ENCODE measurements at places on chromosomes 1 and 21.

- DNase-seq: no peak
Observed at GRCh38 chr1:37851782-37852210, 7.6 kb downstream of the MTF1 start.

DNA sequence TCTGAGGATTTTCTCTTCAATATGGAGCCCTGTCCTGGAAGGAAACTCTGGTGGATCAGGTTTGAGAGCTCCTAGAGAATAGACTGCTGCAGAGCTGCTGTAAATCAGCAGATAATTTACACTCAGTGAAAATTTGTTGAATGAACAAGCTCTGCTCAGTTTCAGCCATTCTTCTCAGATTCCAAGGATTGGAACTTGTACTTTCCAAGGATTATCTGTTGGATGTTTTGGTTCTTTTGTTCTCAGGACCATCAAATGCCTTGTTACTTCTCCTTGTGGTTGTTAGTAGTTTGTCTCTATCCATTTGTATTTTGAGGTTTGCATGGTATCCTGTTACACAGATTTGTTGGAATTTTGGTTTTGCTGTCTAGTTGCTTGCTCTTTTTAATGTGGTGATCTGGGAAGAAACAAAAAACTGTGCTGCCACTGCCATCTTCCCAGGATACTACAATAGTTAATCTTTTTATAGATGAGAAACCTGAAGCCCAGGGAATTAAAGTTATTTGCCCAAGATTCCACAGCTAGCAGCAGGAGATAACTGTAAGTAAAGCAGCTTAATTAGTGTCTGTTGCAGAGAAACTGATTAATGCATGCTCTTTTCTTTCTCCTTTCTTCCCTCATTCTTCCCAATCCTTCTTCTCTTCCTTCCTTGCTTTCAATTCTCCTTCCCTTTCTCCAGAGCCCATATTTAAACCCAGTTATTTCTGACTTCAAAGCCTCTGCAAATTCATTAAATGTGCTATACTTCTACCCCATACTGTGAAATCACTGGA is 21.7 kb upstream of the KIFAP3 start:
- no peak for DNase-seq

- no peak for DNase-seq
Observed at GRCh38 chr1:202987922-202988583, 19.1 kb upstream of the TMEM183A start.

DNA sequence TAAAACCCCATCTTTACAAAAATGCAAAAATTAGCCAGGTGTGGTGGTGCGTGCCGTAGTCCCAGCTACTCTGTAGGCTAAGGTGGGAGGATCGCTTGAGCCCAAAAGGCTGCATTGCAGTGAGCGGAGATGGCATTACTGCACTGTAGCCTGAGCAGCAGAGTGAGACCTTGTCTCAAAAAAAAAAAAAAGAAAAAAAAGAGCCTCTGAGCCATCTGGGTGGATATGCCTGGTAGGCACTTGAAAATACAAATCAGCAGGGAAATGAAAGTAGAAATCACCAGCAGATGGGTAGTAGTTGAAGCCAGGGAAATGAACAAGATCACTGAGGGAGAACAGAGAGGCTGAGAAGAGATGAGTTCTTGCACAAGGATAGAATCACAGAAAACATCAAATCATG is 131.0 kb upstream of the HMCN1 start:
- no peak for DNase-seq

DNA sequence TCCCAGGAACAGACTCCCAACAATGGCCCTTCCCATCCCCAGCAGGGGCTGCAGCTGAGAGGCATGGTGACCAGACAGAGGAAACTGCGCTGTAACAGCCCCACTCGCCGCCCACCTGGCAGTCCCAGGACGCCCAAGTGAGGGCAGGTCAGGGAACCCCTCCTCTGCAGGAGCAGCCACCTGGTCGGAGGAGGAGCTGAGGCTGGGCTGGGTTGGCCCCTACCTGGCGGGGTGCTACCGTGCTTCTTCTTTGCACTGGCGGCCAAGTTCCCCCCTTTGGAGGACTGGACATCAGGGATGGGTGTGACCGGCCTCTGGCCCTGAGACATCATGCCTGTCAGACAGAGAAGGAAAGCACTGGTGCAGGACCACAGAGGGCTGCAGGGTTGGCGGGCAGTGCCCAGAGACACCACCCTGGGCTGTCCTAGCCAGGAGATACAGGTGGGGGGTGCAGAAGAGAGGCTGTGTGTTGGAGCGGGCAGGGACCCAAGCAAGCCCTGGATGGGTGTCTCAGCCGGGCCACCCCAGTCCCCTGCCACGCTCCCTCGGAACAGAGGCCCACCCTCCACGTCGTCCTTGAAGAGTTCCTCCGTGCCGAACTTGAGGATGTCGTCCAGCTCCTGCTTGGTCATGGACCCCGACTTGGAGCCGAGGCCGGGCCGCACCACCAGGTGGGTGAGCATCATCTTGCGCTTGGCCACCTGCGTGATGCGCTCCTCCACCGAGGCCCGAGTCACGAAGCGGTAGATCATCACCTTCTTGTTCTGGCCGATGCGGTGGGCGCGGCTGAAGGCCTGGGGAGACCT is 51.6 kb downstream of the CHD5 start:
- no peak for DNase-seq

GRCh38 chr1:174149216-174149615 is 10.1 kb upstream of the RABGAP1L start:
- no peak for DNase-seq

GRCh38 chr1:86515597-86515996 is 31.3 kb upstream of the CLCA4 start:
- peak; percentile 38 for DNase-seq

DNA sequence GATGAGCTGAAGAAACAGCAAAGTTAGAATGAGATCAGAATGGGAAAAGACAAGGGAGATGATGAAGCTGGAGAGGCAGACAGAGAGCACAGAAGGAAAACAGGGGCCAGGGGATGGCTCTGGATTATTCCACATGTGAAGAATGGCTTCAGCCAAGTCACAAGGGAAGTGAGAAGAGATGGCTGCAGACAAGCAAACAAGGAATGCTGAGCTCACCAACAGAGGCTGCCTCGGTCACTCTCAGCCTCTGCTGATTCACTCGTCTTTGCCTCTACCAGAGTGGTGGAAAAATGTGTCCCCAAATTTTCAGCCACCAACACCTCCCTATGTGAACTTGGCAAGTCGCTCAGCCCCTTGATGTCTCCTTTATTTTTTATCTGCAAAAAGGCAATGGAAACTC is 46.7 kb downstream of the TRABD2B start:
- DNase-seq: no peak

DNA sequence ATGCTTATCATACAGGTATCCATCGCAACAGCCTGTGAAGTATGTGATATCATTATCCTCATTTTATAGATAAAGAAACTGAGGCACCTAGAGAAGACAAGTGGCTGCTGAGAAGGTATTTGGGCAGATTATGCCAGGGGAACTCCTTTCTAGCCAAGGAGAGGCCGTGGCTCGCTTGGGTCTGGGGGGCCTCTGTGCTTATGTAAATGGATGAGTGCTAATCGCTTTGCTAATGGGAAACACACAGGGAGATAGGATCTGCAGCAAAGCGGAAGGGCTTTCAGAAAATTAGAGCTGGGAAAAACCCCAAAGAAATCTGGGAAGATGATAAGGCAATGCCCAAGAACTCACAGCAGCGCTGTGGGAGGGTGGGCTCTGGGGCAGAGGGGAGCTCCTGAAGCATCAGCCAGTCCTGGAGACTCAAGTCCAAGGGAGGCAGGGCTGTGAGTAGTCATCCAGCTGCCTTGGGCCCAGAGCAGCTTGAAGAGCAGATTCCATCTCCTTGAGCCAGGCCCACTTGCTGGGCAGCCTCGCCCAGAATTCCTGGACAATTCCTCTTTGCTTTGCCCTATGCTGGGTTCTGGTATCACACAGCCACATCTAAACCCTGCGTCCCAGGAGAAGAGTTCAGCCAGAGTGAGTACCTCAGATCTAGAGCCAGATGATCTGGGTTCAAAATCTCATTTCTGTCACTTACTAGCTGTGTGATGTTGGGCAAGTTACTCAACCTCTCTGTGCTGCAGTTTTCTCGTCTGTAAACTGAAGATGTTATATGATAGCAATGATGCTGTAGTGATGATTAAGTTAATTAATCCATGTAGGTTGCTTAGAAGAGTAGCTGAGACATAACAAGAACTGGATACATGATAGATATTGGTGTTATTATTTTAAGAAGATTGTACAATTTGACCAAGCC is 36.7 kb downstream of the FOXD2 start:
- peak; percentile 56 for DNase-seq

GRCh38 chr1:19081218-19081893 is 124.9 kb upstream of the IFFO2 start:
- DNase-seq: peak; percentile 27

GRCh38 chr1:110677526-110677925 is 2.8 kb upstream of the KCNA3 start:
- DNase-seq: no peak

GRCh38 chr1:155182052-155182550 is 8.5 kb downstream of the TRIM46 start:
- no peak for DNase-seq

GRCh38 chr1:110859062-110859461 is 13.9 kb upstream of the CD53 start:
- no peak for DNase-seq

DNA sequence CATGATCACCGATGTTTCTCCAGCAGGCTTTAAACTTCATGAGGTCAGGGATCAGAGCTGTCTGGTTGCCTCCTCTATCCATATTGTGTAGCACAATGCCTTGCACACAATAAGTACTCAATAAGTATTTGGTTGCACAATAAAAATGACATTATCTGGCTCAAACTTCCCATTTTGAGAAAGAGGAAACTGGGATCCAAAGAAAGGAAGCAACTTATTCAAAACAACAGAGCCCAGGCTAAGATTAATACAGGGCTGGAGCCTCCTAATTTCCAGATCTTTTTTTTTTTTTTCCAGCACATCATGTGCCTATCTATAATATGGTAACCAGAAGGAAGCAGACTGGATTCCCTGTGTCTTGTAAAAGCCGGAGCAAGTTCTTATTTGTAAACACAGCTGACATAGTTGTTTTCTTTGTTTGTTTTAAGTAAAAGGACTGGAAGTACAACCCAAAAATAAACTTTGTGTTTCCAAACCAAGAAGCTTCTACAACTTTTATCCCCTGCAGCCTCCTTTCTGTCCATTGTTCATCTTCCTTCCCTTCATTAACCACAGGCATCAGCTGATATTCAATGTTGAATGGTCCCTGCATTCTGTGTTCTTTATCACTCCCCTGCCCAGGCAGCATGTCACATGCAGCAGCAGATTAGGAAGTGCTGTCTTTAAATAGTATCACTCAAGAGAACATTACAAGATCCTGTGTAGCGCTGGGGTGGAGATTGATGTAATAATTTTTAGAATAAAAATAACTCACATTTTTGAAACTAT is 71.2 kb upstream of the HOOK1 start:
- DNase-seq: no peak

- DNase-seq: no peak
Observed at GRCh38 chr1:11558276-11558675, 79.3 kb downstream of the DISP3 start.

DNA sequence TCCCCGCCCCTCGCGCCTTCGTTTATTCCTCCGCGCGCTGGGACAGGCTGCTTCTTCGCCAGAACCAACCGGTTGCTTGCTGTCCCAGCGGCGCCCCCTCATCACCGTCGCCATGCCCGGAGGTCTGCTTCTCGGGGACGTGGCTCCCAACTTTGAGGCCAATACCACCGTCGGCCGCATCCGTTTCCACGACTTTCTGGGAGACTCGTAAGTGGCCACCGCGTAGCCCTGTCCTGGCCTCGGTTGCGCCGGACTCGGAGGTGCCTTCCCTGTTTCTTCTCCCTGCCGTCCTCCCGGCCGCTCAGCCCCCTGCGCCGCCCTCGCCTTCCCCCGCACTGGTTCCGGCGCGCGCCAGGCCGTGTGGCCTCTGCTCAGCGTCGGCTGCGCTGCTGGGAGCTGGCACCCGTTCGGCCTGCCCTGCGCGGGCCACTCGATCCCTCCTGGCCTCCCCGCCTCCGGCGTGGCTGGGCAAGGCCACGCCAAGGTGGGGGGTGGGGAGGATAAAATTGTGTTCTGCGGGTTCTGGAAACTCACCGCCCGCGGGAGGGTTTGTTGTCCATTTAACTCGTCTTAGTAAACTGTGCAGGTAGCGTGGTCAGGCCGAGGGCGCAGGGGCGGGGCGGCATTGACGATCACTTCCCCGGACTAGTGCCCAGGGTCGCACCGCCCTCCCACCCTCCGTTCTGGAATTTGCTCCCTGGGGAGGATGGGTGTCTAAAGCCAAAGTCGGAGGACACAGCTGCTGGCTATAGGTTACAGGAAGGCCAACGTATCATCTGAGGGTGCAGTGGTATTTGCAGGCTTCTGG is at the start of gene PRDX6:
Gene PRDX6 (plus strand): TSS at position 50 of the 808 bp plus-strand sequence. CDS start 63 bp downstream, at position 113.
- peak; percentile 60 for DNase-seq

GRCh38 chr1:81547261-81547911 is 253.3 kb upstream of the ADGRL2 start:
- no peak for DNase-seq

- no peak for DNase-seq
Observed at GRCh38 chr1:185367218-185367617, 50.2 kb upstream of the IVNS1ABP start.

GRCh38 chr1:240413732-240414131 is 198.2 kb downstream of the GREM2 start:
- no peak for DNase-seq

DNA sequence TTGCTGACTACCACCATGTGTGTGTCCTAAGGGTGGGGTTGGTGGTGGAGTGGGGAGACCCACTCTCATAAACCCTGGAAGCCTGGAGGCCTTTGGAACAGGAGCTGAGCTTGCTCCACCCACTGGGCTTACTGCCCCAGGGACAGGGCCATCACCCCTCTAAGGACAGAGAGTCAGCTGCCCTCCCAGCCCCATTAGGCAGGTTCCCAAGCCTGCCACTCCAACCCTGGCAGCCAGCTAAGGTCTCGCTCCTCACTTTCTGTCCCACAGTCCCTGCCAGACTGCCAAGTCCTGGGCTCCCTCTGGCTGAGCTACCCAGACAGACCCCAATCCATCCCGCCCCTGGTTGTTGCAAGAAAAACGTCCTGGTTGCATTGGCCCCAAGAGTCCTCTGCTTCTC is 3.8 kb downstream of the NT5C1A start:
- no peak for DNase-seq

DNA sequence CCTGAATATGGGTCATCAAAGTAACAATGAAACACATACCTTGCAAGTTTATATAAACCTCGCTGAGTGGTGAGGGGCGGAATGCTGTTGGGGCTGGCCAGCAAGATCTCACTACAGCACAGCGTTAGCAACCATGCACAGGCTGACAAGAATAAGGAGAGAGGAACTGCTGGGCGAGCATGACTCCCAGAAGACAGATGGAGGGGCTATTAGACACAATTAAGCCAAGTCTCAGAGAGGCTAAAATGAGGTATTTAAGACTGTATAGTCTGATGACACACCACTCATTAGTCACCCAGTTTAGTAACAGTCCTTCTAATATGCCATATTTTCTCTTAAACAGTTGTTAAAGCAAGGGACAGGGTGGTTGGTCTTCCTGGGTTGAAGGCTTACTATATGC is 340.2 kb upstream of the NR5A2 start:
- DNase-seq: no peak

- no peak for DNase-seq
Observed at GRCh38 chr1:15007842-15008241, 145.7 kb upstream of the TMEM51 start.

DNA sequence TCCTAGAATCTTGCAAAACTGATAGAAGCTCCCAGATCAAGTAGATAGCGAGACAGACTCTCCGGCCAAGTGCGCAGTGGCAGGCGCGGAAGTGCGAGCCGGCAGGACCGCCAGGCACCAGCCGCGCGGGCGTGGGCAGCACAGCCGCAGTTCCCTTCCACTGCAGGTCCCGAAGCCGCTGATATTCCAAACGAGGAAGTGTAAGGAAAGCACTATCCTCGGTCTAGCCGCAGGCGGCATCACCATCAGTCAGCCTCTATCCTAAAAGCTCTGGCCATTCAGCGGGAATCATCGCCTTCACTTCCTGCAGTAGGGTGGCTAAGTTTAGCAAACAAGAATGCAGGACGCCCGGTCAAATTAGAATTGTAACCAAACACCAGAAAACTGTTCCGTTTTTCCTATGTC is 710 bp downstream of the GLRX2 start:
- peak; percentile 29 for DNase-seq
